ENCODE measurements at places on chromosomes 3 and 15.

DNA sequence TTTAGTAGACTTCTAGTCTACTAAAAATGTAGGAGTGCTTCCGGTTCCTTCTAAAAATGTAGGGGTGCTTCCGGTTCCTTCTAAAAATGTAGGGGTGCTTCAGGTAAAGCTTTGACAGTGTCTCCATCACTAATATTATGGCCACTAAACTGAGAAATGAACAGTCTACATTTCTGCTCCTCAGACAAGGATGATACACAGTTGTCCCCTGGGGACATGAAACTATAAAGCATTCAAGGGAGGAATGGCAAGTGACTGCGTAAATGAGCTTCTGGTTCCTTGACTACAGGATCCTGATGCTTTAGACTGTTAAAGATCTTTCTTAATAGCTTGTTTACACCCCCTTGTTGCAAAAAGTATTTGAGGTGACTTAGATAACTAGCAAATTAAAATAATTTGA lies 53.9 kb upstream of the SLC9A9 start:
- DNase-seq = no peak

GRCh38 chr3:47985381-47985780 lies 30.8 kb downstream of the MAP4 start:
- DNase-seq = no peak

DNA sequence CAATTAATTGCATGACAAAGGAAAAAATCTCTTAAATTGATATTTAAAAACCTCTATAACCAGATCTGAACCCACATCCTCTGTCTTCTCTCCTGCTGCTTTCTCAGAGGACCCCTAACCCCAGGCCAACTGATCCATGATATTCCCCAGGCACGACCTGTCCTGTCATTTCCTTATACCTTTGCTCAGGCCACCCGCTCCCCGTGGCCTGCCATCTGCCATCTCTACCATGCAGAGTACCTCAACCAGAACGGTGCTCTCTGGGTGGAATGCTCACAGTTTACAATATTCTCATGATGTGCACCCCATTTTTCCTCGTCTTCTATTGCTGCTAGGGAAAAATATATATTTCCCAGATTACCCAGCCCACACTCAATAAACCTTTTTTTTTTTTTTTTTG lies 57.7 kb downstream of the ARHGEF3 start:
- no peak for DNase-seq

DNA sequence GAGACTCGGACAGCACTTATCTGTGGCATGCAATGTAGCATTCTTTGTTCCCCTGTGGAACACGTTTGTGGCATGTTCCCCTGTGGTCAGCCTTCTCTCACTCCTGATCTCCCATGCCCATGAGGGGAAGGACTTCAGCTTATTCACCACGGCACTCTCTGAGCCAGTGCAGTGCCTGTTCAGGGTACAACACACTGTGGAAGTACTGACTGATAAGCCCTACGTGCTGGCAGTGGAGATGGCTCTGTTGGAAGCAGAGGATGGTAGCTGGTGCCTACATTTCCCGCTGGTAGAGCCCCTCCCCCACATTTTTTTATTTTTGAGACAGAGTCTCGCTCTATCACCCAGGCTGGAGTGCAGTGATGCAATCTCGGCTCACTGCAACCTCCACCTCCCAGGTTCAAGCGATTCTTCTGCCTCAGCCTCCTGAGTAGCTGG lies 43.5 kb upstream of the ETV5 start:
- DNase-seq = no peak

GRCh38 chr3:23648326-23648995 lies 157.3 kb upstream of the UBE2E1 start:
- peak; percentile 39 for DNase-seq

DNA sequence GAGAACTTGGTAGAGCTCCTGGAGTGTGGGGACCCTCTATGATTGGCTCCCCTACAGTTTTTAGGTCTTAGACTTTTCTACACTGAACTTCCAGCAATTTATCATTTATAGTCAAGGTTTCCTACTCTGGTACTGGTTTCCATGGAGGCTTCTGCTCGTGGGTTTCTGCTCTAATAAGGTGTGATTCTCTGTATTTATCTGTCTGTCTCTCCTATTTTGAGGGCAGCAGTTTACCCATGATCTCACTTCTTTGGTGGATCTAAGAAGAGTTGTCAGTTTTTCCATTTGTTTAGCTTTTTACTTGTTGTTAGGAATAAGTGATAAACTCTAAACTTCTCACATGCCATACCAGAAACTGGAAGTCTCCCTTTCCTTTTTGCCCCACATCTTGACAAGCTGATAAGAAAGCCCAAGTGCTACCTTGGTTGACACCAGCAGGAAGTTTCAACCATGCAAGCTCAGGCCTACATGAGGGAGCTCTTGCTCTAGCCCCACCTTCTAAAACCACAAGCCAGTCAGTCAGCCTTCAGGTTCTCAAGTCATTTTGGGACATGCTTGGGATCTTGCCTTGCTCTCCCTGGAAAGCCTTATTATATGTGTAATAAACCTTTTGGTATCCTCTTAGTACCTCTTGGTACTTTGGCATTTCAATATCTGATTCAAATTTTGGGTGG lies 10.0 kb downstream of the TIMMDC1 start:
- no peak for DNase-seq

DNA sequence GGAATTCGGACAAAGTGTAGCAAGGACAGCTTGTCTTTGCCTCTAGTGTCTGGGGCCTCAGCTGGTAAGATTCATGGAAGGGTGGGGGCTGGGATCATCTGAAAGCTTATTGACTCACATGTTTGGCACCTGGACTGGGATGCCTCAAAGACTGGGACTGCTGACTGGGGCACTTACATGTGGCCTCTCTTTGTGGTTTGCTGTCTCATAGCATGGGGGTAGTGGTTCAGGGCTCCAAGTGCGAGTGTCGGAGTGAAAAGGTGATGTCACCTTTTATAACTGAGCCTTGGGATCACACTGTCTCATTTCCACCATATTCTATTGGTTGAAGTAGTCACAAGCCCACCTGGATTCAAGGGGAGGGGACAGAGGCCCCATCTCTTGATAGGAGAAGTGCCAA lies 6.8 kb downstream of the MFSD1 start:
- DNase-seq = no peak

GRCh38 chr15:29103824-29104565 lies 165.6 kb downstream of the NSMCE3 start:
- peak; percentile 77 for DNase-seq

DNA sequence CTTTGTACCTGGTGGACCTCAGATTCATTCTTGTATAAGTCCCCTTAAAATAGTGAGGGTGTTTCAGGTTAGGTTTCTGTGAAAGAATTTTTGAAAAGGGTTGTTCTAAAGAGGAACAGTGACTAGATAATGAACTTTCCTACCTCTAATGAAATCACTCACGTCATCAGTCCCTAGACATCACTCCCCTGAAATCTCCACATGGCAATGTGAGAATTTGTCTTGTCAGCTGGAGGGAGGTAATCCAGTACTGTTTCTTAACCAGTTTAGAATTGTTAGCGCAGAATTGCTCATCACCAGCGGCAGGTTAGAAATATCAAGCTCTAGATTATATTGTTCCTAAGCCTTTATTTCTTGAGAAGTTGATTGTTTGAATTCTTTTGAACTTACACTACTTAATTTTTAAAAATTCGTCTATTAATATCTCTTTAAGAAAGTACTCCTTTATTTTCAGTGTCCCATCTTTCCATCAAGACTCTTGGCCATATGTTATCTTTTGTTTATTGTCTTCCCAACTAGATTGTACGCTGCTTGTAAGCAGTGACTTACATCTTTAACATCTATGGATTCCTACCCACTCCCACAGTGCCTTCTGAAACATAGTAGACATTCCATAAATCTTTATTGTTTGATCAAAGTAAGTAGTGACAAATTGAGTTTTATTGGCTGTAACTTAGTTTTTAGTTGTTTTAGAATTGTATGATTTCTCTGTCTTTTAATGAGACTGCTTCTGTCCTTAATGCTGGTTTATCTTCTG lies 52.8 kb downstream of the RASA2 start:
- no peak for DNase-seq

DNA sequence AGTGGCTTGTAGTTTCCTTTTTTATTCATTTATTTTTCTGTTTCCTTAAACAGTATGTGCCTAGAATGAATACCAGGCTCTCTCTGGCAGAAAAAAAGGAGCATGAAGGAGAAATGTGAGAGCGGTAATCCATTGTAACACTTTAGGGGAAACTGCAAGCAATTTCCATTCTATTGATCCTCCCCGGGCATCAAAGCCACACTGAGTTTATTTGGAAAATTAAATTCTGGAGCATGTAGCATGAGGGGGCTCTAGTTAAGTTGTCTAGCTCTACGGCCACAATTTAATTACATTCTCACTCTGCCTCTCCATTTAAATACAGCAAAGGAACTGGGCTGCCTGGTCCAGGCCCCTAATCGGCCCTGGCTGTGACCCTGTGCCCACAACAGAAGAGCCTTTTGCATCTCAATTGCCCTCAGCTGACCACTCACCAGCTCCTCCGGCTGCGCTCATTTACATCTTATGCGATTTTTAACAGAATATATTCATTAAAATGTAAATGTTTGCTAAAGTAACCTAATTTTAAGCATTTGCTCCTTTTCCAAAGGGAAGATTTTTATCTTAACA lies 72.9 kb downstream of the MEGF11 start:
- DNase-seq = no peak

- peak; percentile 33 for DNase-seq
Measured at GRCh38 chr3:132317229-132317948, at the start of gene ACP3. ACP3 (plus strand) TSS chr3:132317407; CDS start chr3:132317457, 50 bp downstream.

Measured in globus pallidus (tissue), 1 donor.